Stimulated activated CD4-positive, alpha-beta T cell treated with anti-CD3 and anti-CD28 coated beads, Interleukin-1b, Interleukin-23, amount 100 ng/mL, for 1 hour (primary cell): ENCODE measurements at places on chromosomes 7 and 10.

DNA sequence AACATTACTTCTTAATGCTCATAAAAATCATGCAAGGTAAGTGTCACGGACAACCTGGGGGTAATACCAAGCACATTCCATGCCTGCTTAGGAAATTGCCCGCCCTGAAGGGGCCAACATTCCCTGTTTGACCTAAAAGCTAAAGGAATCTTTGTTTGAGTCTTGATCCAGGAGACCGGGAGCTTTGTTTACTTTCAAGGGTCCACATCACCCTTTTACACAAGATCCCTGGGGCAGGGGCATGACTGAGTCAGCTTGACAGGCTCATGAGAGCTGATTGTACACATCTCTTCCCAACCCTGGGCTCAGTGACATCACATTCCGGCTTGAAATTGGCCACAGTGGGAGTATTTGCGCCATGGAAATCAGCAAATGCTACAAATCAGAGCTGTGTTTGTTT lies 248.1 kb upstream of the HABP2 start:
- DNase-seq = no peak

- no peak for DNase-seq
Measured at GRCh38 chr10:31752170-31752569, 176.5 kb downstream of the ARHGAP12 start.

GRCh38 chr7:122383934-122384333 lies 79.4 kb upstream of the FEZF1 start:
- no peak for DNase-seq

GRCh38 chr10:26516540-26517101 lies 78.5 kb downstream of the APBB1IP start:
- no peak for DNase-seq

- no peak for DNase-seq
Measured at GRCh38 chr7:7798510-7798909, 80.1 kb upstream of the RPA3 start.

DNA sequence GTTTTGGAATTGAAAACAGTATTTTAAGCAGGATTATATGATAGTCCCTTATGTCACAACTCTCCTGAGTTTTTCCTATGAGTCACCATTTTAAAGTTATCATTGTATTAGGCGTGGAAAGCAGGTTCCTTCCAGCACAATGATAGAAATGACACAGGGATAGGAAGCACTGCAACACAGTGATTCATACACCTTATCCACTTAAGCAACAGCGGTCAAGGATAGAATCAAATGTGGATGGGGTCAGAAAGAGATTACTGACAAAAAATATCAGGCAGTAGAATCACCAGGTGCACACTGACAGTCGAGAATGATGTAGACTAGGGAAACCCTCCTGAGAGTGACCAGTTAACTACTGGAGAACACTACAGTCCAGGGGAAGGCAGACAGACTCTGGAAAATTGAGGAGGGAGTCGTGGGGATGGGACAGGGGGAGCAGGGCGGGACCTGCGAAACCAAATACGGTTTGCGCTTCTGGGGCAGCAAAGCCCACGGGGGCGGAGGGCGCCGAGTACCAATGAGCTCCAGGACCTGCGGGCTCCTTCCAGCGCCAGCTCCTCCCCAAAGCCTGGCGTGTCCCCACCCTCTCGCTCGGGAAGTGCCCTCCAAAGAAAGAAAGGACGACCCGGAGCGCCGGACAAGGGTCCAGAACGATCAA lies 479 bp downstream of the PNPLA8 start:
- peak; percentile 3 for DNase-seq

DNA sequence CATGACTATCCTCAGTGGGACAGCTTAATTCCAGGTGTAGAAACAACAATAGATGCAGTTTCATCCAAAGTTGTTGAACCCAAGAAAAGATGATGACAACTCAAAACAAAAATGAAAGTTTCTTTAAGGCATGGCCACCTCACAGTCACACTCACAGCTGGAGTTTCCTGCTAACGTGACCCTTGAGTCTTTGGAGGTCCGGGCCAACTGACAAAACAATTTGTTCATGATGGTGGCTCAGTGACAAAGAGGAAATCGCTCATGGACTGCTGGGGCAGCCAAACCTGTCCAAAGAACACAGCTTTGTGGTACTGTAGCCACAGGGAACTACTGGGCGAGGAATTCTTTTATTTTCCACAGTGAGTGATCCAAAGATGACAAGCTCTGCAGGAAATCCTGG lies 96.0 kb upstream of the JCAD start:
- no peak for DNase-seq

- DNase-seq = no peak
Measured at GRCh38 chr7:127250312-127251035, 2.3 kb downstream of the GRM8 start.

GRCh38 chr7:152097330-152097729 lies 71.9 kb downstream of the GALNT11 start:
- no peak for DNase-seq

- no peak for DNase-seq
Measured at GRCh38 chr10:8453587-8453986, 399.1 kb downstream of the GATA3 start.

DNA sequence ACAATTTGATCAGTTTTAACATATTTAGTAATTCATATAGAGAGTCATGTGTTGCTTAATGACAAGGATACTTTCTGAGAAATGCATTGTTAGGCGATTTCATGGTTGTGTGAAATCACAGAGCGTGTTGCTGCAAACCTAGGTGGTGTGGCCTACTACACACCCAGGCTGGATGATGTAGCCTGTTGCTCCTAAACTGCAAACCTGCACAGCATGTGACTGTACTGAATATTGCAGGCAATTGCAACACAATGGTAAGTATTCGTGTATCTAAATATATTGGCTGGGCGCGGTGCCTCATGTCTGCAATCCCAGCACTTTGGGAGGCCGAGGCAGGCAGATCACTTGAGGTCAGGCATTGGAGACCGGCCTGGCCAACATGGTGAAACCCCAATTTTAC lies 73.7 kb upstream of the BAIAP2L1 start:
- DNase-seq = no peak

DNA sequence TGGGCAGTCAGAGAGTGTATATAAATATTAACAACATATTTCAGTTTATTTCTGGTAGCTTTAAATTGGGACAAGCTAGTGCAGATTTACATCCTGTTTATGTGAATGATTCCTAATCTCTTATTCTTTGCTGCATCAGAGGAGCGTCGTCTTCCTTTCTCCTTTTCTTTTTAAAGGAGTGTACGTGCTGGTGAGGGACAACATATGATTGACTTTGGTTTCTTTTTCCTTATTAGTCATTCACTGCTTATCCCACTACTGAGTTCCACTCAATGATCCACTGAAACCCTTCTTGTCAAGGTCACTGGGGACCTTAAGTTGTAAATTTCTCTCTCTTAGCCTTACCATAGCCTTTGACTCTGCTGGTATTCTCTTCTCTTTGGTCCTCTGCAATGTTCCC lies 116.3 kb downstream of the EXOC4 start:
- DNase-seq = no peak

- no peak for DNase-seq
Measured at GRCh38 chr10:6669269-6669859, 89.3 kb upstream of the PRKCQ start.

DNA sequence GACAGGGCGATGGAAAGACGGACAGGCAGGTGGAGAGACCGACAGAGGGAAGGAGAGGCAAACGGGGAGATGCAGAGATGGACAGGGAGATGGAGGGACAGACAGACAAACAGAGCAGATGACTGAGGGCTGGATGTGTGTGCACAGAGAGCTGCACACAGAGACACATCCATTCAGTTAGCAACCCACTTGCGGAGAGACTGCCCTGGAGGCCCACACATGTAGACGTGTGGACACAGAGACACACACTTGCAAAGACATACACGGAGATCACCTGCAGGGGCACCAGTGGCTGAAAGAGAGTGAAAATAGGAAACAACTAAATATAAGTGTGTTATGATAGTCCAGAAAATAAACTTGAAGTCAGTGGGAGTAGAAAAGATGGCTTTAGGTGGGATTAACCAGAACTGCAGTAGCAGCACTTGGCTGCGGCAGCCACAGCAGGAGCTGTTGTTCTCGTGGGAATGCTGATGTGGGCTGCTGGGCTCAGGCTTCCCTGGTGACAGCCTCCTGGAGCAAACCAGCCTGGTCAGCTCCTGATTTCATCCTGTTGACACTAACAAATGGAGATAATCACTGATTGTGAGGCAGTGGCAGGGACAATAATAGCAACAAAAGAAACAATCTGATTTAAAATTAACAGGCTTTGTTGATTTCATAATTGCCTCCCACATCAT lies 134.1 kb downstream of the CCNY start:
- DNase-seq = no peak

DNA sequence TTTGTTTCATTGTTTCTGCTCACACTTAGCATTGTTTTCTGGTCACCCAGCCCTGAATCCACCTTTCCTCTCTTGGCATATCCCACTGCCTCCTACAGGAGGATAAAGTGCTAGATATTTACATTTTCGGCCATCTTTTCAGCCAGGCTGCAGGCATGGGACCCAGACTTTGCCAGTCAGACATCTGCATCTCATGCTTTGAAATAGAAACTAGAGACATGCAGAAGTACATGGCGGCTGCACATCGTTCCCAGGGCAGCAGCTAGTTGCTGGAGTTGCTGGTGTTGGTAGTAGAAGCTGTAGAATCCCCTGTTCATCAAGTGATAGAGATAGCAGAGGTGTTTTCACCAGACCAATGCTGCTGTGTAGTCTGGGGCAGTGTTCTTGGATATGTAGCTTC lies 18.7 kb downstream of the STAMBPL1 start:
- no peak for DNase-seq

- DNase-seq = no peak
Measured at GRCh38 chr7:87310790-87311419, 34.6 kb upstream of the CROT start.

- no peak for DNase-seq
Measured at GRCh38 chr7:50454968-50455367, 4.8 kb upstream of the FIGNL1 start.

GRCh38 chr10:54530299-54530698 lies 270.7 kb downstream of the PCDH15 start:
- no peak for DNase-seq

- no peak for DNase-seq
Measured at GRCh38 chr7:92043637-92044036, 90.6 kb downstream of the CYP51A1 start.

DNA sequence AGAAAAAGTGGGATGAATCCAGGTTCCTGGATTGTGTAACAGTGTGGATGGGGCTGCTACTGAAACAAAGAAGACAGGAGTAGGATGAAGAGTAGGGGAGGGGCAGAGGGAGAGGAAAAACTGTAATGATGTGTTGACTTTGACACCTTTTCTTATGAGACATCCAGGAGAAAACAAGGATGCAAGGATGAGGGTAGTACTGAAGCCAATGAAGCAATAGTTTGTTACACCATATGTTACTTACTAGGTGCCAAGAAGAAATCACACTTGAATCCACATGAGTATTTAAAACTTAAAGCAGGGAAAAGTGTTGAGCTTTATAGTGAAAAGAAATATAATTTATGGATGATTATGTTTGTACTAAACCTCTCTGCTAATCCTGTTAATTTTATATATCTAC lies 420.6 kb downstream of the ARL4A start:
- DNase-seq = no peak

- no peak for DNase-seq
Measured at GRCh38 chr7:153385502-153385901, 626.0 kb downstream of the ACTR3B start.

DNA sequence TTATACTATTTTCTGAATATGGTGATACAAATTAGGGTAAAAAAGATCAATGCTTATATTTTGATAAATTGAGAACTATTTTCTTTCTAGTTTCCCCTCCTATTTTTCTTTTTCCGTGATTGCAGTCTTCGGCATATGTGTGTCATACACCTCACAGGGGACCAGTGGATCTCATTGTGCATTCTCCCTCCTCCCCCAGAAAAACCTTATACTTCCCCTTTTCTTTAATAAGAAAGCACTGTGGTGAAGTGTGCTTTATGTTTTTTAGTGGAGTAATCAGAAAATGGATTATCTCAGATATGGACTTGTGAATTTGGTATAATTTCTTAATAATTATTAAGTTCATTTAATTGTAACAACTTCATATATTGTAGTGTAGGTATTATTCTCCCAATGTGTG lies 72.8 kb downstream of the BICC1 start:
- no peak for DNase-seq

GRCh38 chr7:2862831-2863361 lies 18.8 kb upstream of the GNA12 start:
- DNase-seq = no peak

DNA sequence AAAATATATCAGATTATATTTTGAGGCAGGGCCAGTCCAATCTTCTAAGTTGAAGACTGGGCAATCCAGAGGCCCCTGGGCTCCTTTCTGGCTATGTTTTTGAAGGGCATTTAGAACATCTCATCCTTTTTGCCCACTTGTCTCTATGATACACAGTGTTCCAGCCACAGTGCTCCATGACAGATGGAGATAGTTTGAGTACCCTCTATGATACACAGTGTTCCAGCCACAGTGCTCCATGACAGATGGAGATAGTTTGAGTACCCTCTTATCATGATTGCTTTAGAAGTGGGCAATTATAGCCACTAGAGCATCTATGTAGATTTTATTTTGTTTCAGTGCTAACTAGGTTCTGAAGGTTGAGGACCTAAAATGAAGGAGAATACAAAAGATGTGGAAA lies 33.1 kb upstream of the A1CF start:
- DNase-seq = no peak

DNA sequence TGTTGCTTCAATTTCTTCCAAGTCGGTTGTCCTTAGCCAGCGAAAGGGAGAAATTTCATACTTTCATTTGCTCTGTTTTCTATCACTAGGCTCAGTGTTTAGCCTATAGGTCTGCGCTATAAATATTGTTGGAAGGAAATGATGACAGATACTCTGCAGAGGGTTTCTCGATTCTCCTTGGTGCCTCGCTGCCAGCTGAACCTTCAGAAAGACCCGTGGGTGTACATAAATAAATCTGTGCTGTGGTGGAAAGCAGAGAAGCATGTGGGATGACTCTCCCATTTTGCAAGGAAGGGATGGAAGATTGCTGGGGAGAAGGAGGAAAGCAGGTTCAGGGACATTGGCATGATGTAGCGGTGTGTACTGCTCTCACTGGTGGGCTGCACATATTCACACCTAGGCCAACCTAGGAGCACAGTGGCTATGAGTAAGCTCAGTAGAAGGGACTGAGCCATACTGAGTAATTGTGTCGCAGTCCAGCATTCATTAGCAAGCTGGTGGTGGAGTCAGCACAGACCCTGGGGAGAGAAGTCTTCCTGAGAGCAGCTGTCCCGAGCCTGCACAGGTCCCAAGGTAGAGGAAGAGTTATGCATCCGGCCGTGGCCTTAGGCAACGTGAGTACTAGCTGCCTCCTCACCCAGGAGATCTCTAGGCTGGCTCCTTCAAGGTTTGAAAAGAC lies 50.5 kb downstream of the PNLIPRP3 start:
- DNase-seq = no peak
